T follicular helper cell (primary cell): ENCODE measurements at places on chromosomes 16 and 17.

DNA sequence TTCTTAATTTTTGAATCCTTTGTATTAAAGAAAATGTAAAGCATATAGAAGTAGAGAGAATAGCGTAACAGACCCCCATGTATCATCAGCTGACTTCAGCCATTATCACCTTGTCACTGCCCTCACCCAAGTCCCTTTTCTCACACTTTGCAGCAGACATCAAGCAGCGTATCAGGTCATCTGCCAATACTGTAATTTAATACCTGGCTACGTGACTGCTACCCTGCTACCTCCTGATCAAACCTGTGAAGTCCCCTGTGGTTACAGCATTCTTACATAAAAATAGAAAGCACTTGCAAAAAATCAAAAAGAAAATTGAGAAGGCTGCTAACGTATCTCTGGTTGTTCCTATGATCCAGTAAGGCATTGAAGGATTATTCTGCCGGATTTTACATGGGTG lies 96.4 kb downstream of the PLCG2 start:
- no peak for DNase-seq

DNA sequence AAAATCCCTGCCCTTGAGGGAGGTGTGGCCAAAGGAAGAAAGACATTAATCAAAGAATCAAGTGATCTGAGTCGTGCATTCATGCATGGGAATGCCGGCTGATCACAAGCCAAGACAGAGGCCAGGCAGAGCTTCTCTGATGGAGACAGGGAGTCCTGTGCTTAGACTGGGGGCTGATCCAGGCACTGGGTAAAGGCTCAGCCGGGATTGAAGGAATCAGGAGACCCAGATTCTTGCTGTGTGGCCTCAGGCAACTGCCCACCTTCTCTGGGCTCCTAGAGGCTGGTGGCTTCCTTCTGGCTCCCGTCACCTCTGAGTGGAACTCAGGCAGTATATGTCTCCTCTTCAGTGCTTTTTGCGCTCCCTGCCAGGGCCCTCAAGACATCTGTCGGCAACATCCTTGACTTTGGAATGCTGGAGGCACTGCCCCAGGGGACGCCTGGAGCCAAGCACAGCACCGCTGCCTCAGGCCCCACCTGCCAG lies 17.7 kb downstream of the RAI1 start:
- no peak for DNase-seq

DNA sequence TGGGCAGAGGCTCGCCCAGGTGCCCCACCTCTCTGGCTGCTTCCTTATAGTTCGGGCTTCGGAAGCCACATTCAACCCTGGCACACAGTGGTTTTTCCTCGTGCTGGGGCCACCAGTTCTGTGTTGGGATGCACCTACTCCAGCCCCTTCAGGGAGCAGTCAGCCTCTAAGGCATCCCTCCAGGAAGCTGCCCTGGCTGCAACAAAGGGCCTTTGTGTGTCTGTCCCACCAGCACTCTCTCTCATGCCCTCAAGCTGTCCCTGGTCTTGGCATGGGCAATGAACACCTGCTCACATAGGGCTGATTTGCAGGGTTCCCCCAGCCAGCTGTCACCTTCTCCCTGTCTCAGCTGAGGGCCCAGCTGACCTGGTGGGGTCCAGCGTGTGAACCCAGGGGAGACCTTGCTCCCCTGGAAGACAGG lies 754 bp upstream of the NOXO1 start:
- DNase-seq = no peak

GRCh38 chr16:84570739-84571403 lies 47.0 kb downstream of the COTL1 start:
- no peak for DNase-seq

GRCh38 chr17:1907216-1907631 lies 77.4 kb downstream of the RPA1 start:
- DNase-seq = no peak
